ENCODE measurements at places on chromosomes 4 and X. TPM values are rescaled to one million over a fixed set of nuclear protein-coding genes. Genes with fewer than 3 reads are reported as not detected.

DNA sequence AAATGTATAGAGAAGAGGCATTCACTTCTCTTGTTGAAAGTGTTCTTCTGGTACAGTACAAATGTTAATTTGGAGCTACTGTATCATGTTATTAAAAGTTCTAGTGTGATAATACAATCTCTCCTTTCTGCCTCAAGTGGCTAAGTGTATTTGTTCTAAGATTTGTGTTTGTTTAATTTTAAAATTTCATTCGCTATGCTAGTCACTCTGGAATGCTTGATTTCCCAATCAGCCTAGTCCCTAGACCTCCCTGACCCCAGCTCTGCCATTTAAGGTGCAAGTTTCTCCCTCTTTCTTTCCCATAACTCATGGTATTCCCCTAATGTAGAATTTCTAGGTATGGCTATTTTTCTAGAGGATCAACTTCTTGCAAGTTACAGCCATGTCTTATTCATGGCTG is 817.4 kb downstream of the STIM2 start:
- no peaks in the 10 kb centered on the region for H3K27me3 ChIP-seq
- H3K27ac ChIP-seq = no peak overlapping the region
- no peaks in the 10 kb centered on the region for H3K36me3 ChIP-seq
- H3K4me1 ChIP-seq = no peaks in the 10 kb centered on the region
- no peak overlapping the region for H3K4me3 ChIP-seq
- DNase-seq = no peak

Gene RAB33A
- total RNA-seq = 6.2 TPM

GRCh38 chr4:125235971-125236370 is 78.8 kb upstream of the FAT4 start:
- H3K4me1 ChIP-seq = no peaks in the 10 kb centered on the region
- no peak overlapping the region for H3K4me3 ChIP-seq
- DNase-seq = no peak
- no peaks in the 10 kb centered on the region for H3K27me3 ChIP-seq
- no peak overlapping the region for H3K27ac ChIP-seq

Gene JCHAIN
- 2.2 TPM for total RNA-seq

Gene MAGEB1
- total RNA-seq = not detected

DNA sequence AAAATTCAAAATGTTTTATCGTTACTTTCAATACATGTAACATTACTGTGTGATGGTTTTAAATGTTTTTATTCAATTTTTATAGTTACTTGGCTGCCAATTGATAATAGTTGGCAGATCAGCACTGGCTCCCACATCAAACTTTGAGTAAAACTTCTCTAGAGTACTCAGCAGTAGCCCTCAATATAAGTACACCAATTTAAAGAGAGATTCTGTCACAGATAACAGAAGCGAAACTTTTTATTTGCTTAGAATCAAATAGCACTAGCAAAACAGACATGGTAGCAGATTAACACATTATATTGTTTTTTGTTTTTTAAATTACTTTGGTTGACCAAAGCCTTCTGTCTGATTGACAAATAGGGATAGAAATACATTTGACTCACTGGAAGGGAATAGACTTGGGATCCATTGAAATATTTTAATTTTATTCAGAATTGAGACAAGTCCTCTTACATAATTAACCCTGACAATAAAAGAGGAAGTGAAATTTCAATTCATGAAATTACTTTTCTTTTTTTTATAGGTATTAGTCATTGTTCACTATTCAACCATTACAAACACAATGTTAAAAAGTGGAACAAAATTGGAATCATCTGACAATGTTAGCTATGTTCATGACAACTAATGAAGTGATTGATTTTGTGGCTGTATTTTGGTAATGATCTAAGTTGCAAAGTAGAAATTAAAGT is 554.9 kb downstream of the KLHL4 start:
- H3K4me1 ChIP-seq = no peaks in the 10 kb centered on the region
- H3K27me3 ChIP-seq = no peaks in the 10 kb centered on the region
- H3K4me3 ChIP-seq = no peak overlapping the region
- no peak for DNase-seq
- no peak overlapping the region for H3K27ac ChIP-seq

DNA sequence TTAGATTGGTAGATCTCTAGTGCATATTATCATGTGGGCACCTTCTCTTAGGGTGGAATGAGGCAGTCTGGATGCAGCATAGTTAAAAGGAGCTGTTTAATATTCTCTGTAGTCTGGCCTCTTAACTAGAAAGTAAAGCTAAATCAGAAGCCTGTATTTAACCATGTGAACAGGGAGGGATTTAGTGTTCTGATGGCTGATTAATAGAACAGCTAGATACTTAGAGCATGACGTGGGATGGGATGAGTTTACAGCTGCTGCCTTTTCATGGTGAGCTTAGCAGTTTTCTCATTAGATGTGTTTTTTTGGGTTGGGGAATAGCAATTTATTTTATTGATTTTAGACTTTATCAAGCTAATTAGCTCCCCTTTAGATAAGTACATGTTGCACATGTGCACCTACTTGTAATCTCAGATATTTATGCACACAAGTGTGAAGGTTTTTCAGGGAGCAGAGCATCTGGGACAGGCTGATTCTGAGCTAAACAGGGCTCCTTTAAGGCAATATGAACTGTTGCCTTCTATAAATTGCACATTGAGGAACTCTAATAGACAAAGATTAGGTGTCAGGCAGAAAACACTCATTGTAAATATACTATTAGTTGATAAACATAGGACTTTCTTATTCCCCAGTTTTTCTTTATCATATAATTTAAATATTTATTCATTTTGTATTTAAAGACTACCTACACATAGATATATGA is 34.1 kb downstream of the YIPF6 start:
- H3K4me3 ChIP-seq = no peak overlapping the region
- H3K27me3 ChIP-seq = no peaks in the 10 kb centered on the region
- no peak overlapping the region for H3K27ac ChIP-seq
- no peaks in the 10 kb centered on the region for H3K4me1 ChIP-seq
- H3K36me3 ChIP-seq = peaks cover 7% of the 10 kb centered on the region

All from osteoblast (primary cell).